GM12864 (cell line): ENCODE measurements at places on chromosomes 1 and 21.

DNA sequence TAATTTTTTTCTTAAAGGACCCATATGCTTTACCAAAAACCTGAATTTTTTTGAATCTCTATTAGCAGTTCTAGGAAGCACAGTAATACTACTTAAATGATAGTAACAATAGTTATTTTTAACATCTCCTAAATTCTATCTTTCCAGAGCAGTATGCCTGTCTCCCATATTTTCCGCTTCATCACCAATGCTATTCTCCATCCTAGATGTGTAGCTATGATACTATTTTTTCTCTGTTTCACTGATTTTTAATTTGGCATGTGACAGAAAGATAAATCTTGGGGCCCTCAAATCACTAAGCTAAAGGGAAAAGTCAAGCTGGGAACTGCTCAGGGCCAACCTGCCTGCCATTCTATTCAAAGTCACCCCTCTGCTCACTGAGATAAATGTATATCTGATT is 102.3 kb upstream of the HMCN1 start:
- DNase-seq, result no peak

DNA sequence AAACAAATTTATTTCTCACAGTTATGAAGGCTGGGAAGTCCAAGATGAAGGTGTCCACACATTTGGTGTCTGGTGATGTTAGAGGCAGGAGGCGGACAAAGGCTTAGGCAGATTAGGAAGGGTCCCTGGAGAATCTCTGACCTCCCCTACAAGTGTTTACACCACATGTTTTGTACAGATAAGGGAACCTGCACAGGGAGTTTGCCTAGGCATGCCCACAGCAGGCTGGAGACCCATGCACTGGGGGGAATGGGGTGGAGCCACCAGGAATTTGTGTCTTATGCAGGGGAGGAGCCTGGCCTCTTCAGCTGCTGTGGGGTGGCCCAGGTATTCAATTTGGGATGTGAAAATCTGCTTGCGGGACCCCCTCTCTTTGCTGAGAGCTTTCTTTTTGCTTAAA is 131.3 kb downstream of the PATJ start:
- DNase-seq, result no peak

DNA sequence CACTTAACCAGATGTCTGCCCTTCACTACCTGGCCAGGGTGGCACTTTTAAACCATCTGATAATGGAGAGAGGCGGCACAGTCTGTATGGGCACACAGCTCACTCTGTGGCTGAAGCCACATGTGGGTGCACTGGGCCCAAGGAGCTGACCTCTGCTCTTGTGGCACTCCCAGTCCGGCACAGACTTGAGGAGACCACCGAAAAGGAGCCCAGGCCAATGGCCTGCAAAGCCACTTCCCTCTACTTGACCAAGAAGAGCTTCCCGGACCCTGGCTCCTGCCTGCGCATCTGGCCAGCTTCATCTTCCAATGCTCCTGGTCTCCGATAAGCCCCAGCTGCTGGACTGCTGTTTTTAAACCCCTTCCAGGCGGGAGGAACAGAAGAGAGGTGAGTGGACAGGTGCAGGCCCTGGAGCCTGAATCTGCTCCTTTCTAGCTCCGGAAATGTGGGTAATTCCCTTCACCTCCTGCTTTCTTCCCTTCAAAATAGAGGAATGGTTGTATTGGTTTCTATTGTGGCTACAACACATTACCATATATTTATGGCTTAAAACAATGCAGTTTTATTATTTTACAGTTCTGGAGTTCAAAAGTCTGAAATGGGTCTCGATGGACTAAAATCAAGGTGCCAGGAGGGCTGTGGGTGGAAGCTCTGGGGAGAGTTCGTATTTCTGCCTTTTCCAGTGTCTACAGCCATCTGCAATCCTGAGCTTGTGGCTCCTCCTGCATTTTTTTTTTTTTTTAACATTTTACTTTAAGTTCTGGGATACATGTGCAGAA is 11.6 kb downstream of the GNG4 start:
- DNase-seq, result no peak

GRCh38 chr1:90823686-90824085 is 106.6 kb upstream of the BARHL2 start:
- DNase-seq, result no peak

GRCh38 chr1:204292740-204293139 is 67.0 kb downstream of the PLEKHA6 start:
- DNase-seq, result no peak

- DNase-seq, result no peak
These were observed 1.2 kb downstream of the EVA1B start for GRCh38 chr1:36322041-36322785.
